ENCODE measurements at places on chromosomes 16 and 17. TPM values are rescaled to one million over a fixed set of nuclear protein-coding genes. Genes with fewer than 3 reads are reported as not detected.
A peak's percentile ranks its signal among the peaks of the same experiment; 100 is the strongest.

Gene ITGB4
- total RNA-seq = 362 TPM

Gene DRC3
- 2.2 TPM for total RNA-seq

Gene GAS2L2
- not detected for total RNA-seq

Gene NT5M
- 8.6 TPM for total RNA-seq

GRCh38 chr17:13827118-13827517 lies 225.4 kb upstream of the HS3ST3A1 start:
- no peak overlapping the region for H3K27ac ChIP-seq
- H3K4me1 ChIP-seq = no peaks in the 10 kb centered on the region
- no peaks in the 10 kb centered on the region for H3K36me3 ChIP-seq

GRCh38 chr17:65984299-65984698 lies 207.6 kb downstream of the CEP112 start:
- H3K27ac ChIP-seq = no peak overlapping the region
- no peaks in the 10 kb centered on the region for H3K27me3 ChIP-seq
- no peak overlapping the region for H3K4me3 ChIP-seq
- H3K36me3 ChIP-seq = no peaks in the 10 kb centered on the region
- 0 out of 2 replicates have a peak, but pooled peaks cover 4% of the 10 kb centered on the region for H3K4me1 ChIP-seq
- no peak for DNase-seq

GRCh38 chr16:21001262-21001661 lies 100.7 kb downstream of the LYRM1 start:
- H3K27me3 ChIP-seq = no peaks in the 10 kb centered on the region
- H3K36me3 ChIP-seq = no peaks in the 10 kb centered on the region
- H3K4me3 ChIP-seq = no peak overlapping the region
- H3K27ac ChIP-seq = no peak overlapping the region

- H3K4me1 ChIP-seq = peaks cover 39% of the 10 kb centered on the region
- no peak for DNase-seq
- no peak overlapping the region for H3K4me3 ChIP-seq
- peaks cover 11% of the 10 kb centered on the region for H3K36me3 ChIP-seq
- H3K27me3 ChIP-seq = no peaks in the 10 kb centered on the region
These were observed 6.2 kb downstream of the EPN3 start for GRCh38 chr17:50538549-50539410.

- peak; percentile 98 for DNase-seq
- H3K27me3 ChIP-seq = no peaks in the 10 kb centered on the region
- peak overlapping the region; percentile 92 for H3K27ac ChIP-seq
- H3K36me3 ChIP-seq = no peaks in the 10 kb centered on the region
These were observed 29.4 kb upstream of the MTSS2 start for GRCh38 chr16:70715055-70715858.

GRCh38 chr17:14360856-14361255 lies 60.0 kb downstream of the HS3ST3B1 start:
- peaks cover 18% of the 10 kb centered on the region for H3K27me3 ChIP-seq
- no peaks in the 10 kb centered on the region for H3K4me1 ChIP-seq
- H3K27ac ChIP-seq = no peak overlapping the region
- no peak for DNase-seq
- H3K4me3 ChIP-seq = no peak overlapping the region

DNA sequence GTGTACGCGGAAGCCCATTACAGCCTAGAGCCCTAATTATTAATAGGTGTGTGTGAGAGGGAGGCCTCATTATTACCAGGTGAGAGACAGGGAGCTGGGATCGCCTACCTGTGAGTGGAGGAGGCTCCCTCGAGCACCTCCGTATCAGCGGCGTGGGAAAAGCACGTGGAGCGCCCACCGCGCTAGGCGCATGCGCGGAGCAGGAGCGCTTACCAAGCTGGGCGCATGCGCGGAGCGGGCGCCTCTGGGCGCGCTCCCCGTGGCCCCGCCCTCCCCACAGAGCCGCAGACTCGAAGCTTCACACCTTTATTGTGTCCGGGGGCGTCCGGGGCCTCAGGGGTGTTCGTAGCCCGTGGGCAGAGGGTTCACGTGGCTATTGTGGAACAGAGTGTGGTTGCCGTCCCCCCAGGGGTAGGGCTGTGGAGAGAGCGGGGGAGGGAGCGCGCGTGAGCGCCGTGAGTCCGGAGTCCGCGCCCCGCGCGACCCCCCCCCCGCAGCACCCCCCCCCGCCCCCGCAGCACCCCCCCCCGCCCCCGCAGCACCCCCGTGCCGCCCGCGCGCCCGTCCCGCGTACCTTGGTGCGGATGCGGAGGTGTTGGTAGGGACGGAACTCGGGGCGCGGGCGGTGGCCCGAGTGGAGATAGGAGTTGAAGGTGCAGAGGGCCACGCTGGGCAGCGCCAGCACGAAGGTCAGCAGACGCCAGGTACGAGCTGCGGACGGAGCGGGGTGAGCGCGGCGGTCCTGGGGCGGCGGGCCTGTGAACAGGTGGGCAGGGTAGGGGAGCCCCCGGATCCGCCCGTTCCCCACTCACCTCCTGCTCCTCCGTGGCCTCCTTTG lies 500 bp downstream of the COX6A2 start:
- DNase-seq = no peak
- H3K27me3 ChIP-seq = no peaks in the 10 kb centered on the region
- H3K4me3 ChIP-seq = no peak overlapping the region
- no peak overlapping the region for H3K27ac ChIP-seq

GRCh38 chr17:71166311-71166710 lies 954.5 kb upstream of the SOX9 start:
- H3K4me1 ChIP-seq = peaks cover 9% of the 10 kb centered on the region
- H3K27me3 ChIP-seq = no peaks in the 10 kb centered on the region
- H3K4me3 ChIP-seq = no peak overlapping the region
- no peaks in the 10 kb centered on the region for H3K36me3 ChIP-seq
- no peak for DNase-seq
- no peak overlapping the region for H3K27ac ChIP-seq

GRCh38 chr17:49379926-49380325 lies 17.9 kb upstream of the ZNF652 start:
- no peak overlapping the region for H3K27ac ChIP-seq
- no peaks in the 10 kb centered on the region for H3K4me1 ChIP-seq
- no peak for DNase-seq
- H3K36me3 ChIP-seq = no peaks in the 10 kb centered on the region
- H3K4me3 ChIP-seq = no peak overlapping the region

DNA sequence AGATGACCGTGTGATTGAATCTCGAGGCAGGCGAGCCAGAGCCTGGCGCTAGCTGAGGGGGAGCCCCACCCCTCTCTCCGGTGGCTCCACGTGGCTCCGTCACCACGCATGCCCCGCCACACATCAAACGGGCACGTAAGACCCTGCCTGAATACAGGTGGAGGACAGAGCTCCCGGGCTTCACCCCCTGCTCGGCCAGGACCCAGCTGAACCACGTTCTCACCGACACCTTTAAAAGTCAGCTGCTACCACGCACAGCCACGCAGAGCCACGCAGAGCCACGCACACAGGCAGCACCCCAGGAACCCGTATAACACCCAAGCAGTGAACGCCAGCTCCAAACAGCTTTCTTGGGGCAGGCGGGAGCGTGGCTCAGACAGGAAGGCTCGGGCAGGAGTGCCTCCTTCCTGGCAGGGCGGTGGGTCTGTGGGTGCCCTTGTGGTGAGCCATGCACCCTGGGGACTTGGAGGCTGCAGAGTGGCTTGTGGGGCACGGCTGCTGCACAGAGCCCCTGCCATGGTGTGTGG lies 4.4 kb downstream of the TMEM204 start:
- no peak overlapping the region for H3K27ac ChIP-seq
- DNase-seq = no peak
- H3K27me3 ChIP-seq = no peaks in the 10 kb centered on the region
- H3K36me3 ChIP-seq = no peaks in the 10 kb centered on the region
- H3K4me1 ChIP-seq = peaks cover 9% of the 10 kb centered on the region

- H3K4me1 ChIP-seq = no peaks in the 10 kb centered on the region
- no peak overlapping the region for H3K27ac ChIP-seq
- no peak overlapping the region for H3K4me3 ChIP-seq
- no peak for DNase-seq
- H3K36me3 ChIP-seq = no peaks in the 10 kb centered on the region
- no peaks in the 10 kb centered on the region for H3K27me3 ChIP-seq
These were observed 2.2 kb upstream of the CA5A start for GRCh38 chr16:87938412-87938949.
